ENCODE measurements at places on chromosomes 6 and 20.

- no peak for DNase-seq
Observed at GRCh38 chr20:63177785-63178445, 38.0 kb downstream of the YTHDF1 start.

DNA sequence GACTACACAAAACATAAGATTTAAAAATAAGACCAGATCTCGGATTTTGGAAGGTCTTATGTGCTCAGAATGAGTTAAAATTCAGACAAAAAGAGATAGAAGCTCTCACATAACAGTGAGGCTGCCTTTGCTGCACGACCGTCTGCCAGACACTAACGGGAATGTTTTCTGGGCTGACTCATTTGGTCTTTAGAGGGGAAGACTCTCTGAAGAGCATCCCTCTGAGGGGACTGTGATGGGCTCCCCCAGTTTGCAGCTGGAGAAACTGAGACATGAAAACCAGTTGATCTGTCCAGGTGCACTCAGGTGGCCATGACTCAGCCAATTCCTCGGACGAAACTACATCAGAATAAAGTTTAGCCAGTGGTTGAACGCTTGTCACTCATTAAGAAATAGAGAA is 153.9 kb downstream of the RNASET2 start:
- DNase-seq: no peak

GRCh38 chr20:18090044-18090443 is 32.3 kb upstream of the OVOL2 start:
- no peak for DNase-seq

DNA sequence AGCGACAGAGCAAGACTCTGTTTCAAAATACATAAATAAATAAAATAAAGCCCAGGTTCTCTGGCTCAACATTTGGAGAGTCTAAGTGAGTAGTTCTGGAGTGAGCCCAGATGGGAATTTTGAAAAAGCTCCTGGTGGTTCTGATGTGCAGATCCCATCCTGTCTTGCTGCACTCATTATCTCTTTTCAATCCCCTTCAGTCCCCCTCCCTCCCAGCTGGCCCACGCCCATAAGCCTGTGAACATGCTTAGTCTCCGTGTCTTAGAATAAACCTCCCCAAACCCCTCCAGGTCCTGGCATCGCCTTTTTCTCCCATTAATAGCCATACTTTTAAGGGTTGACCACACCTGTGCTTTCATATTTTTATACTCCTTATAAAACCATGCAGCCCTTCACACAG is 19.4 kb upstream of the TULP1 start:
- DNase-seq: no peak

Measured in CD4-positive, alpha-beta T cell treated with Interleukin-12 subunit alpha and Interleukin-12 subunit beta, for 1 hour (primary cell).